ENCODE measurements at places on chromosomes 3 and 15.

GRCh38 chr15:20271647-20272046 lies 270.0 kb downstream of the GOLGA6L6 start:
- DNase-seq: no peak

GRCh38 chr3:123740391-123740822 lies 143.7 kb downstream of the MYLK start:
- DNase-seq: no peak

- DNase-seq: no peak
Observed at GRCh38 chr3:40624189-40624769, 99.5 kb downstream of the ZNF621 start.

GRCh38 chr15:33022629-33023028 lies 171.9 kb downstream of the FMN1 start:
- DNase-seq: peak; percentile 0

DNA sequence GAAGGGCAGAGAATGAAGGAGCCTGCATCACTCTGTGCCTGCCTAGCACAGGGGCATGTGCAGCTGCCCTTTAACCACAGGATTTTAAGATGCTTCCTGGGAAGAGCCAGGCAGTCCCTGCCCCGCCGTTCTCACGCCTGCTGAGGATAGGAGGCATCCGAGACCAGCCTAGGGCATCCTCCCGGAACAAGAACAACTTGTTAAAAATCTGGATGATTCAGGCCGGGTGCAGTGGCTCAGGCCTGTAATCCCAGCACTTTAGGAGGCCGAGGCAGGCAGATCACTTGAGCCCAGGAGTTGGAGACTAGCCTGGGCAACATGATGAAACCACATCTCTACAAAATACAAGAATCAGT lies 15.2 kb downstream of the NRROS start:
- DNase-seq: no peak

Measured in Calu3 (cell line).